ENCODE measurements at places on chromosomes 13 and 19.
A peak's percentile ranks its signal among the peaks of the same experiment; 100 is the strongest.

- DNase-seq: no peak
Observed at GRCh38 chr19:11324748-11325389, 14.6 kb downstream of the RAB3D start.

GRCh38 chr19:2474232-2475017 lies 1.5 kb upstream of the GADD45B start:
- no peak for DNase-seq

- DNase-seq: no peak
Observed at GRCh38 chr13:110536006-110536693, 25.4 kb downstream of the RAB20 start.

GRCh38 chr13:39185326-39185725 lies 147.1 kb downstream of the NHLRC3 start:
- DNase-seq: no peak

DNA sequence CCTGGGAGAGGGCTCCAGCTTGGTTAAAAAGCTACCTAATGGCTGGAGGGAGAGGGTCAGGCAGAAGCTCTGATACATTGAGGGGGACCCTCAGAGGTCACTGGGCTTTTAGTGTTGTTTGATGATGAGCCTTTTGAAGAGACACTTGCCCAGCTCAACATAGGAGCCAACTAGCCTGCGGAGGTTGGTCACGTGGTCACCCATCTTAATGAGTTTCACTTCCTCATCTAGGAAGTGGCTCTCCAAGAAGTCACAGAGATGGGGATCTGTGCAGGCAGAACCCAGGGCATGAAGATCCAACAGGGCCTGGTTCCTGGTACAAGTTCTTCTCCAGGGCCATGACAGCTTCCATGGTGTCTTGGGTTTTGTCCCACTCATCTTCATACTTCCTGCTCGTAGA lies 33.4 kb downstream of the IPO5 start:
- DNase-seq: no peak

DNA sequence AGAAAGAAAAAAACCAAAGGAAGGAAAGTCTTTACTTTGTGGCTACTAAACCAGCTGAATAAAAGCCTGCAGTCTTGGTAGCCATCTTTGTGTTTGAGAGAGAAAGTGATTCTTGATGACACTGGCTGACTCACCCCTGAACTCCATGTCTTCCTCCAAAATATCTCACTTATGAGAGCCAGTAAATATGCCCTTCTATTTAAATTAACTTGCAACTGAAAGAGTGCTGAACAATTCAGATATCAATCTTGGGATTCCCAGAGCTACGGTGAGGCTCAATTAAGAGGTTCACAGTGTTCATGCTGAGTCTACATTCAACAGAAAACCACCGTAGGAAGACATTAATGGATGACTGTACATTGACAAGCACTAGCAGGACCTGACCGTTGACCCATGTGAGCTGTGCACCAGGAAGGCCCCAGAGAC lies 57.9 kb downstream of the KCTD12 start:
- no peak for DNase-seq

DNA sequence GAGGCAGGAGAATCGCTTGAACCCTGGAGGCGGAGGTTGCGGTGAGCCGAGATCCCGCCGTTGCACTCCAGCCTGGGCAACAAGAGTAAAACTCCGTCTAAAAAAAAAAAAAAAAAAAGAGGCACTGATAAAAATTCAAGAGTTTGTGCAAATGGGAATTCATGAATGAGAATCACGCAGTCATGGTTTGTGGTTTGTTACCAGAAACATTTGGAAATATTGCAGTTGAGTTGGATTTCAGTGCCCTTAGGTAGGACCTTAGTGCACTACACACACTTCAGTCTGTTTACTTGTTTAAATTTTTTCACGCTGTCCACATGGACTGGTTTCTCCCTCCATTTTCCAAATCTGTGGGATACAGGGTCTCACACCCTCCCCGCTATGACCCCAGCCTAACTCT lies 28.4 kb downstream of the ZNF844 start:
- no peak for DNase-seq

GRCh38 chr19:31054430-31054829 lies 294.8 kb downstream of the TSHZ3 start:
- peak; percentile 6 for DNase-seq

DNA sequence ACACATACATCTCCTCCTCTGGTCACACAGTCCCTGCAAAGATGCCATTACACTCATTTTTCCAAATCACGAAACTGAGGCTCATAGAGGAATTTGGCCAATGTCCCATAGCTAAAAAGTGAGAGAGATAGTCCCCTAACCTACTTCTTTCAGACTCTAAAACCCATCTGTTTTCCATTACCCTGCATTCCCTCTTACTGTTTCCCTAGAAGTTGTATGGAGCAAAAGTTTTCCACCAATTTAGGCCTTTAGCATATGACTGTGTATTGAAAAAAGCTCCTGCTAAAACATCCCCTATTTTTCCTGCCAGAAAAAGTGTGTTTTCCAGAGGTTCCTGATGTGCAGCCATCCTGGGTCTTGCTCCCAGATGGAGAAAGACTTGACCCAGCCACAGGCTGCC lies 16.3 kb downstream of the SERP2 start:
- no peak for DNase-seq

DNA sequence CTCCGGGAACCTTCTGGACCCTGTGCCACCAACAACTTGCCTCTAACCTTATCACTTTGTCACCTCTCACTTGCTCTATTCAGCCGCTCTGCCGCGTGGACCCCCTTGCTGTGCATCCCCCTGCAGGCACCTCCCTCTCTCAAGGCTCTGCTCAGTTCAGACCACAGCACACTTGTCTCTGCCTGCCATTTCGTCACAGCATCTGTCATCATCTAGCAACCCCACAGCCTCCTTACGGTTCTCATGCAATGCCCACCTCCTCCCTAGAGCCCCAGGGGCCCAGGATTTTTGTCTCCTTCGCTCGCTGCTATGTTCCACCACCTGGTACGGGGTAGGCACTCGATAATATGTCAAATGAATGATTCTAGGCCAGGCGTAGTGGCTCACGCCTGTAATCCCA lies 4.8 kb downstream of the HAUS8 start:
- DNase-seq: no peak

All from LNCaP clone FGC (cell line).